Stimulated activated naive CD8-positive, alpha-beta T cell treated with anti-CD3 and anti-CD28 coated beads, Interleukin-15, Interleukin-2, amounts not matched to agents 100 U/mL and 50 U/mL, for 24 hours (primary cell): ENCODE measurements at places on chromosomes 2 and 18.

DNA sequence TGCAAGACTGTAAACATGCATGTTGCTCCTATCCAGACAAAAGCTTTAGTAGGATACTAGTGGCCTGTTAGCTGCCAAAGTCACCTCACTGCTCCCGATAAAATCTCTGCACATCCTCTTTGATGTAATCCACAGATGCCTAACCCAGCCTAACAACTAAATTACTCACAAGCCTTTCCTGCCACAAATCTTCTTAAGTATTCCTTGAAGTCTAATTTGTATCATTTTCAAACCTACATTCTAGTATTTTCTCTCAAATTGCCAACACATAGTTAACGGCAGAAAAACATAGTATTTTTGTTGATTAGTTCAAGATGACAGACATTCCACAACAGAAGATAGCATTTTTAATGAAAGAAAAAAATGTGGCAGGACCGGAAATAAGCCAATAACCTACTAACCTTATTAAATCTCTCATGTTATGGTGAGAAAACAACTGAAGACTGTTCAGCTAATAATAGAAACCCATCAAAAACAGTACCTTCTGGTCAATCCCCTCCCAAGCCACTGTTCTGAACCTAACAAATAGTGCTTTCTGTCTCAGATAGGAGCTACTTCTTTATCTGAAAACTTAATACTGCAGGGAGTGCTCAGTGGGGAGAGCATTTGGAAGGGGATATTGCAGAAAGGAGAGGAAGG, at the start of gene MPP4:
MPP4 (minus strand) TSS at position 57 of the 639 bp plus-strand sequence. CDS start 4,690 bp downstream, outside the sequence.
- no peak for DNase-seq

DNA sequence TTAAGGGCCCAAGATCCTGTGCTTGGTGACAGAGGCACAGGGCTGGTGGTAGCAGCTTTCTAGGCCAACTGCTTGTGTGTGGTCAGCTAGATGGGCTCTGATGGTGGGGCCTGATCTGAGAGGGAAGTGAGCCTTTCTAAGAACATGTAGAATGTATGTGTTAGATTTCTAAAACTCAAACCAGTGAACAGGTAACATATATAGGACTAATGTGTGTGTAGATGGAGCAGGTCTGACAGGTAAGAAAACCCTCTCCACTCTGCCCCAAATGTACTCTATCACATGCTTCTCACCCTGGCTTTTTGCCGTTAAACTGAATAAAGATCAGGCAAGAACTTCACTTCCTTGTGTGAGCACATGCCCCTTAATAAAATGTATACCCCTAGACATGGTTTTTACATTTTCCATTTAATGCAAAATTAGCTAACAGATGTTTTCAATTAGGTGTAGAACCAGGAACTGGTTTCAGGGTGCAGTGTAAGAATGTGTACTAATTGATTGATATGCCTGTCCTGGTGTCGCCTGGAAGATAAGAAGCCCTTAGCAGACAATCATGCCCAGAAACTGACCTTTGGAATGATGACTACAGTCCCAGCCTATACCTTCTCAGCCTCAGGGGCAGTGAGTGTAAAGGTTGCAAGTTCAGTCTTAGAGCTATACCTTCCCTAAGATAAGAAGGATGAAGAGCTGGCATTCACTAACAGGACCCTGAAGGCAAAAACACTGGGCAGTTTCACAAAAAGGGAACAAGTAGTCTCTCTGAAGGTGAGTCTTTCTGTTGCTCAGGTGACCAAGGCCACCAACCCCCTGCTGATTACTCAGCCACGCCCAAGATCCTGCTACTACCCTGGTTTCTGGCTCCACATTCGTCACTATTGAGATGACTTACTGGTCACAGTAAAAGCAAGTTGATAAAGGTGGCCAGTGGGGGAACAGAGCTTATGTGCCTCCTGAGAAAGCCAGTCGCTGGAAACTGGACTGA, 71.2 kb downstream of the SPATS2L start:
- DNase-seq: no peak

- no peak for DNase-seq
Observed at GRCh38 chr2:237139123-237139675, 53.5 kb downstream of the COPS8 start.

GRCh38 chr2:205722283-205722918, 40.1 kb downstream of the NRP2 start:
- DNase-seq: no peak

- DNase-seq: no peak
Observed at GRCh38 chr2:236755278-236755840, 185.7 kb downstream of the ACKR3 start.

DNA sequence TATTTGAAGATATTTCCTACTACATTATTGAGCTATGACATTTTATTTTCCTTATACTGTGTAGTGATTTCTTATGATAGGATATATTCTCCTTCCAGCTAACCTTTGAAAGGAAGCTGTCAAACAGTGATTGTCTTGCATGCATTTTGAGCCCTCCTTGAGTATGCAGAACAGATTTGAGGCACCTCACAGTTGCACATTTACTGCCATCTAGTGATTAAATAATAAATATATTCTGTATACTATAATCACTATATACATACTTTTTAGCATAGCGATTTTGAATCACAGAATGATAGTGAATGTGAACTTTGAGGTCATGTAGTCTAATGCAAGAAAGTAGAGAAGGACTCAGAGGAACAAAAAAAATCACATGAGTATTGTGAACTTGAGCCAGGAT, 268.4 kb upstream of the CDH19 start:
- DNase-seq: no peak

DNA sequence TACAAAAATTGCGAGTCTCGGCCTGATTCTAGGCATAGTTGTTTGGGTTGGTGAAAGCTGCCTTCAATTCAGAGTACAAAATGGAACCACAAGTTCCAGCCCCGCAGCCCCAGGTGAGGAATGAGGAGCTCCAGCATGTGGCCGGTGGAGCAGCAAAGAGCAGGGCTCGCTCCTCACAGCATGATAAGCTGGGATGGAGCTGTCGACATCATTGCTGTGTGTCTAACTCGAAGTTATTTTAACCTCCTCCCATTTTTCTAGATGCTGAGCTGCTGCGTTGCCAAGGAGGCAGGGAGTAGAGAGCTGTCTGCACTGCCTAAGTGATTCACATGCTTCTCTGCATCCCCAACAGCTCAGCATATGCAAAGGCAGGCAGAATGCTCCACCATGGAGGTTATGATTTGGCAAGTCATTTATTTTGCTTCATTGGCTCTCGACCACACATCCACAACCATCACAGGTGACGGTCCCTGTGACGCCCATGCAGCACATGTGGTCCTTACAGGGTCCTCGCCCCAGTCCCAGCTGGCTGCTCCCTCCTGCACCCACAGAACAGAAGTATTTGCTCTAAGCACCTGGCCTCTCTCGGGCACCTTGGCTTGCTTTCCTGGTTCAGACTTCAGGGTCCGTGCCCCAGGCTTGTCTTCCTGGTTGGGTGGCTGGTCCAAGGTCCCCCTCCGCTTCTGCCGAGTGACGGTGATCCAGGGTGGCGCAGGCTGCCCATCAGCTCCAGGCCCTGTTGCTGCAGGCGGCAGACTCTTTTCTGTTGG, 66.0 kb upstream of the MGAT4A start:
- DNase-seq: no peak

DNA sequence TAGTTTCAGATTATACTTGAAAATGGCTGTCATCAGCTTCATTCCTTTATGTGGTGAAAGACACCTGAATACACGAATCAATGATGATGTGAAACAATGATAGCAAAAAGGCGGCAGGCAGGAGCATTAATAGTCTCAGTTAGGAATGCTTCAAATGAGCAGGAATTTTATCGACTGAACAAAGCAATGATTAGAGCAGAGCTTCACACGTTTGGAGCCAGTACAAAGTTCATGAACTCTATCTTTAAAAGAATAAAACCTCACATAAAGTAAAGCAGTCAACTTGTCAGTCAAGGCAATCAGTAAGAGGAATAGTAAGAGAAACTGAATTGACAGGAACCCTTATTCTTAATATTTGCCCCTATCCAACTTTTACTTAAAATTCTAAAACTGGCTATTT, 78.4 kb upstream of the SERTAD2 start:
- DNase-seq: no peak

DNA sequence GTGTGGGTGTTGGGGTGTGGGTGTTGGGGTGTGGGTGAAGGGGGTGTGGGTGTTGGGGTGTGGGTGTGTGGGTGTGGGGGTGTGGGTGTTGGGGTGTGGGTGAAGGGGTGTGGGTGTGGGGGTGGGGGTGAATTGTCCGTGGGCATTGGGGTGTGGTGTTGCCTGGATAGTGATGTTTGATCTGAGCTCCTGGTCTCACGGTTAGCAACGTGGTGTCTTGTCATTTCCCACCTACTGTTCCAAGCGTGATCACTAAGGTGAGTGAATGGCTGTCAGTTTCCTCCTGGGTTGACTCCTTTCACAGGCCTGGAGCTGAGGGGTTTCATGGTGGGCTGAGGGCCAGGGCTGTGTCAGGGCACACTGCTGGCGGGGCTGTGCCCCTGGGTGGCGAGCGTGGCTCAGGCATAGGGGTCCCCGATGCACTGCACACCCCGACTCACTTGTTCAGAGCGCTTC, 27.2 kb downstream of the RTP5 start:
- DNase-seq: no peak

GRCh38 chr2:6929196-6929819, 12.1 kb downstream of the RNF144A start:
- DNase-seq: no peak

GRCh38 chr2:177772529-177772928, 300.0 kb downstream of the PDE11A start:
- DNase-seq: no peak

- no peak for DNase-seq
Observed at GRCh38 chr18:51337406-51337805, 139.9 kb upstream of the MEX3C start.

DNA sequence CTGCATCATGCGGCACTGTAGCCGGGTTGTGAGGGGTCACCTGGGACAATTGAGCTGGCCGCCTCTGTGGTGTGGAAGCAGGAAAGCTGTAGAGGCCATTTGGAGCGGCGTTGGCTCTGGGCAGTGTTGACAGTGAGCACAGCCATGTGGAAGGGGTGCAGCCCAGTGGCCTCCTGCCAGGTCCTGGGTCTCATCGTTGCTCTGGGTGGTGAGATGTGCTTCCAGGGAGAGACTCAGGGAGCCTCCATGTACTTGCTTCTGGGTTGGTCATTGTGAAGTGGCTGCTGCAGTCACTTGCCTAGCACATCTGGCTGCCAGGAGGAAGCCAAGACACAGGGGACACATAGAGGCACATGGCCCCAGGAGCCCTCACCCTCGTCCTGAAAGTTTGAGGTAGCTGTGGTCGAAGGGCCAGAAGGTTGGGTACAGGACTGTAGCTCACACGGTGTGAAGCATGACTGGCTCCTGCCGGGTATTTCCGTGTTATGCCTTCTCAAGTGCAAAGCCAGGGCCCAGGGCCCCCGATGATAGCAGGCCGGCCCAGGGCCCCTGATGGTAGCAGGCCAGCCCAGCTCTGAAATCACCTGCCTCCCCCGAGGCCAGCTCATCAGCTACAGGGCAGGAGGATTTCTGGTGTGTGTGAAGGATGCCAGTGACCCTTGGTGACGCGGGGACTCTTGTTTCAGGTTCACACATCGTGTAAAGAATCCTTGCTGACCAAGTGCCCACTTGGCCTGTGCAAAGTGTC, 82.6 kb downstream of the DGKD start:
- no peak for DNase-seq

DNA sequence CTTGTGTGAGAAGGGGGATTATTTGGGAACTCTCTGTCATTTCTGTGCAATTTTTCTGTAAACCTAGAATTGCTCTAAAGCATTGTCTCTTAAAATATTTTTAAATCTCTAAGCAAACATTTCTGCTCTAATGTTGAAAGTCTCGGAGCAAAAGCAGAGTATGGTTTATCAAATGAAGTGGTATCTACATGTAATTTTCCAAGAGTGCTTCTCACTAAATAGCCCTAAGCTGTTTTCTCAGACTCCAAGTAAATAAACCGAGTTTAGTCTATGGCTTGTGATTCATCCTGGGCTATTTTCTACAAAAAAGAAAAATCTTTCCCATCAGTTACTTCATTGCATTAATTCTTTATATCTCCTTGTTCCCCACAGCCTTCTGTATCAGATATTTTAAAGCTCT, 90.8 kb downstream of the METTL4 start:
- no peak for DNase-seq

GRCh38 chr2:102337012-102337411, 18.6 kb upstream of the IL18R1 start:
- DNase-seq: no peak

- no peak for DNase-seq
Observed at GRCh38 chr2:181947273-181947672, 38.4 kb upstream of the PPP1R1C start.

DNA sequence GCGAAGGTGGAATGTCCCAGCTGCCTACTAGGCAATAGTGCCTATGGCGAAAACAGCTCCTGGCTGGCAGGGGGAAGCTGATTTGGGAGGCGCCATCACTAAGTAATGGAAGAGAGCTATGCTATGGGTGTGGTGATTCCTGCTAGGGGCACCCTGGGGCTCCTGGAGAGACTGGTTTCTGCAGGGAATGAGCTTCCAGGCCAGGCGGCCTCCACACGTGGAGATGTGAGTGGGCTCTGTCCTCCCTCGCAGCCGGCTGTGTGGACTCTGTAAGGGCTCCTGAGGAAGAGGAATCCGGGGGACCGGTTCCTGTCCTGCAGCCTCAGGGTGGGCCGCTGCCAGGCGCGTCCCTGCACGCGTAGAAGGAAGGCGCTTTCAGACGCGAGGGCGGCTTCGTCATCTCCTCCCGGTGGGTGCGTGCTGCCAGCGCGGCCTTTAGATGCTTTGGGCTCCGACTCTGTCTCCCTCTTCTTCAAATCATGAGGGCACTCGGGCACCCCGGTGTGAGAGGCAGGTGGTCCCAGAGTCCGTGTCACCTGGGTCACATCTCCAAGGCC, 55.5 kb upstream of the ANKRD62 start:
- DNase-seq: peak; percentile 48

- DNase-seq: no peak
Observed at GRCh38 chr2:150571121-150571520, 83.7 kb upstream of the RND3 start.

- no peak for DNase-seq
Observed at GRCh38 chr2:229526951-229527350, 187.4 kb downstream of the DNER start.

GRCh38 chr18:59606193-59607077, 90.8 kb downstream of the CCBE1 start:
- no peak for DNase-seq

DNA sequence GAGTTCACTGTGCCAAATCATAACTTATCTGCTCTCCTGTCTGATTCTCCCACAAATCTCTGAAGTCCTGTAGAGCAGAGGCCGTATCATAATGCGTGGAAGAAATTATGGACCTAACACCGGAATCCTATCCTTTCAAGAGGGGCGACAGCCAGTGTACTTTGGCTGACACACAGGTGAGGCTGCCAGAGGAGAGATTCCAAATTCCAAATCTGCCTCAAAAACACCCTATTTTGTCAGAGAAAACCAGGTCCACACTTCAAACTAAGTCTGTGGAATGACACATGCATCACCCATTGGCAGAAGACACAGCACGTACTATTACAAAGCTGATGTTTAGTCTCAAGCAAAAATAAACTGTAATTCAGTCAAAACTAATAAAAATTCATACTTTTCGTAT, 139.2 kb upstream of the PID1 start:
- DNase-seq: no peak

DNA sequence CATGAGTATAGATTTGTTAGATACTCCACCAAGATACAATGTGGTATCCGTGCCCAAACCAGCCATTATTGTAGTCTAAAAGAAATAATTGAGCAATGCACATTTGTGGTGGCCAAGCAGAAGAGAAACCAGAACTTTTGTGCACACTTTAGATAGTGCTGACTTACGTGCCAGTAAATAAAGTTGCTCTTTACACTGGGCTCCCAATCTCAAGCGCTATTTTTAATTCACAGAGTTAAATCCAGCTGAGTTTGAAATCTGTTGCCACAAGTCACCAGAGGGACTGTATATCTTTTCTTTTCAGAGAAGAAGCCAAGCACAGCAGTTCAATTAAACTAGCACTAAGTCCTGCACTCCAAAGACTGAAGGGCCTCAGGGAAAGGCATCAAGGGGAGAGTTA, 680.4 kb downstream of the TDRD15 start:
- DNase-seq: no peak
